ENCODE measurements at places on chromosomes 12 and 14.

DNA sequence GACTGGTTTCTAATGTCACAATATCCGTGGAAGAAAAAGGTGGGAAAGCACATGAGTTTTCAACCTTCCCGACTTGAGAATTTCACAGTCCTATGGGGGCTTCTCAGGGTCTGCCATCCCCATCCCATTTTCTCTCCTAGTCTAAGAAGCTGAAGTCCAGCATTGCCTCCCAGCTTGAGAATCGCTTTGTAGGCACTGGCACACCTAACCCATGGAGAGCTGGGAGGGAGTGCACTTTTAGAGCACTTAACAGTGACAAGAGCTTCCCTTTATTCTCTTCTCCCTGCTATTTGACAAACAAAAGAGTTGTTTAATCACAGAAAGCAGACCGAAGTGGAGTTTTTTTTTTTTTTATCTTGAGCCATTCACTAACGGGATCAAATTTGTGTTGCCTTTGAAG is 22.8 kb upstream of the SRRM4 start:
- DNase-seq: no peak

DNA sequence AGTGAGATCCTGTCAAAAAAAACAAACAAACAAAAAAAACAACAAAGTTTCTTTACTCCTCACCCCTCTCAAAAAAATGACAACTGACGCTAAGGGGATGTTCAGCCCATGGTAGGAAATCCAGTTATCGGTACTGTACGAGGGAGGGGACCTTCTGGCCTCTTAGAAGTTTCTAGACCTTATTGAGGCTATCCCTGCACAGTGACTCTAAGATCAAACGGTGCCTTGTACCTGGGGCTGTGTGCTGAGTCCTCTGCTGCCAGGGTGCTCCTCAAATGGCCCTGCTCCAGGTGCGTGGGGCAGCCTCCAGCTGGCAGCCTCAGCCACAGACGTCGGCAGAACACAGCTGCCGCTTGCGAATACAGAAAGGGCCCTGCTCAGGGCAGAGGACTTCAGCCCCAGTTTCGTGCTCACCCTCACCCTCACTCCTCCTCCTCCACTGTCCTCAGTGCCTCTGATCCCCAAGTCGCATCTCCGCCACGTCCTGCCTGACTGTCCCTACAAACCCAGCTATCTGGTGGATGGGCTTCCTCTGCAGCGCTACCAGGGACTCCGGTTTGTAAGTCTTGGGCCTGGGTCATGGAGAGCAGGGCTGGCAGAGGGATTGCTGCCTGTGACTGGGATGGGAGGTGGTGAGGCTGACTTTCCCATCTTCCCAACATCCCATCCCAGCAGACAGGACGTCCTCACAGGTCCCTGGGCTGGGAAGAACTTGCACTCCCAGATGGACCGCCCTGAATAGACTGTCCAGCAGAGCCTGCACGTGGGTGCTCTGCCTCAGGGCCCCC is 90.9 kb downstream of the B4GALNT3 start:
- no peak for DNase-seq

- DNase-seq: no peak
Measured at GRCh38 chr14:68442828-68443629, 349.8 kb downstream of the ZFP36L1 start.

- DNase-seq: no peak
Measured at GRCh38 chr12:111406474-111407376, 1.0 kb downstream of the SH2B3 start.

GRCh38 chr12:52971679-52972329 is 22.9 kb downstream of the KRT18 start:
- DNase-seq: no peak

- DNase-seq: no peak
Measured at GRCh38 chr12:26523708-26524150, 309.3 kb downstream of the ITPR2 start.

- DNase-seq: no peak
Measured at GRCh38 chr12:89194683-89195082, 157.6 kb downstream of the DUSP6 start.

DNA sequence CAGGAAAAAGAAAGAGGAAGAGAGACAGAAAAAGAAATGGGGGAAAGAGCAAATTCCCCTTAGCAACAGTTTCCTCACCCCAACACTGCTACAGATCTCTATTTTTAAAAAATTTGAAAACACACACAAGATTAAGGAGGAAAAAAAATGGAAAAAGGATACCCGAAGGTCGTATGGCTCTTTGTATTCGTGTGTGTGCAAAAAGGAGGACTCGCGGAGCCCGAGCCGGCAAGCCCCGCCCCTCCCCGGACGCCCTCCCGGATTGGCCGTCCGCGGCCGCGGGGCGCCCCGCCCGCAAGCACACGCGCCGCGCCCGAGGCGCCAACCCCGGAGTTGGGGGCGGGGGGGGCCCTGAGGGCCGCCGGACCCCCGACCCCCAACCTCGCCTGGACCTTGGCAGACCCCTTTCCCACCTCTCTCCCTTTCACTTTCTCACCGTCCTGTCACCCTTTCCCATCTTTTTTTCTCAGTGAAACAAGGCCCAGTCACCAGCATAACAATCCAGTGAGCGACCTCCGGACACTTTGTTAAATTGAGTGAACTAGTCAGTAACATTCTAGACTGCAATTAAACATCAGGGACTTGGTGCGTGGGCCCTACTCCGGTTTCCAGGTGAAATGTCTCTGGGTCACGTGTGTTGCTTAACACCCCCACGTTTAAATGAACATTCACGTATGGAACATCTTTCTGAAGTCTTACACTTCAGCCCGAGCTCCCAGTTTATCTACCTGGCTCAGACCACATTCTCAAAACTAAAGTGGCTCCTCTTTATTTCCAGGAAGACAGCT is at the start of gene C14orf93:
Gene C14orf93 (minus strand): TSS at position 205 of the 788 bp plus-strand sequence. CDS start 11,120 bp downstream, outside the sequence.
- peak; percentile 75 for DNase-seq

DNA sequence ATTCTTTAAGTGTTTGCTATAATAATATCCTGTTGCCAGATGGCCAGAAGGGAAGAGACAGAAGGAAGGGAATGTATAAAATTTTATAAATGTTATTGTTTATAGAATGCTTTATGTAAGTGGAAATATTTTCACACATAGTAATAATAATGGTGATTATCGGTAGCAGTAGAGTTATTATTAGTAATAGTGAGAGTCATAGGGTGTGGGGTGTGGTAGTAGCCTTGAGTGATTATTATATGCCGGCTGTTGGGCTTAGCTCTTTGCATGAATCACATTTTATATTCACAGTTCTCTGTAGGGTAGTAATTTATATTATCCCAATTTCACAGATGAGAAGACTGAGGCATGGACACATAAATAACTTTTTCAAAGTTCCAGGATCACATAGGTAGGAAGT is 391.4 kb downstream of the C12orf75 start:
- DNase-seq: no peak

DNA sequence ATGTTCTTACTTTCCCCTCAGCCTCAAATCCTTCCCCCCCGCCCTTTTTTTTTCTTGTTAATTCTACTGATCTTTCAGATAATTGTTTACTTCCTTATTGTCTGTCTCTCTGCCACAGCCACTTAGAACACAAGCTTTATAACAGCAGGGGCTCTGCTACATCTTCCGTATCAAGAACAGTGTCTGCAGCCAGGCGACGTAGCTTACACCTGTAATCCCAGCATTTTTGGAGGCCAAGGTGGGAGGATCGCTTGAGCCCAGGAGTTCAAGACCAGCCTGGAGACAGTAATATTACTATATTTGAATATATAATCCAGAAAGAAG is 5.4 kb downstream of the SOS2 start:
- DNase-seq: no peak

GRCh38 chr12:25957793-25958427 is 572 bp upstream of the RASSF8 start:
- no peak for DNase-seq

GRCh38 chr14:37051153-37051552 is 121.3 kb downstream of the SLC25A21 start:
- no peak for DNase-seq

DNA sequence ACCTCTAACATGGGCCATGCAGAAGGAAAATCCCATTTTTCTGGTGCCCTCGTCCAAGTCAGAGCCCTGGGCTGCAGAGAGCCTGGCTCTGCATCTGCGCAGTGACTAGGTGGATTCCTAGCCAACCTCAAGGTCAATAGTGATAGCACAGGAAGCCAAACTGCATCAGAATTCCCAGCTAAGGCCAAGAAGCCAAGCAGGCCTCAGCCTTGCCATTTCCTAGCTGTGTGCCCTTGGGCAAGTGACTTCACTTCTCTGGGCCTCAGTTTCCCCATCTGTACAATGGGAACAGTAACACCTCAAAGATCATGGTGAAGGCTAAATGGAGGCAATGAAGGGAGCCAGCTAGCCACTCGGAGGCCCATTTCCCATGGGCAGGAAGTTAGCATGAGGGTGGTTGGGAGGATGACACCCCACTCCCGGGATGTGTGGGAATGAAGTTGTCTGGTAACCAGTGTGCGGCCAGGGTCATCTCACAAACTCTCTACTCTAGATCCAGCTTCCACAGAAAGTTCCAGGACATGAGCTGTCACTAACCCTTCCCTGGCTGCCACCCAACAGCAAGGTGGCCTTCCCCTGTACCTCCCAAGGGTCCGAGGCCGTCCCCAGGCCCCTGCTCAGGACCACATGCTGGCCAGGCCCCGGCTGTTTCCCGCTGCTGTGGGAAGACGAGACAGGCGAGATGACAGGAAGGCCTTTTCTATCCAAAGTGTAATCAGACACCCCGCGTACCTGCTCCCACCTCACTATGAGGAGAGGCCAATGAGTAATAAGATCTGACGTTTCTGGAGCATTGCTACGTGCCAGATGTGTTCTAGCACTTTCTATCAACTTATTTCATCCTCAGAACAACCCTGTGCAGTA is 125.7 kb downstream of the SCARB1 start:
- DNase-seq: no peak

DNA sequence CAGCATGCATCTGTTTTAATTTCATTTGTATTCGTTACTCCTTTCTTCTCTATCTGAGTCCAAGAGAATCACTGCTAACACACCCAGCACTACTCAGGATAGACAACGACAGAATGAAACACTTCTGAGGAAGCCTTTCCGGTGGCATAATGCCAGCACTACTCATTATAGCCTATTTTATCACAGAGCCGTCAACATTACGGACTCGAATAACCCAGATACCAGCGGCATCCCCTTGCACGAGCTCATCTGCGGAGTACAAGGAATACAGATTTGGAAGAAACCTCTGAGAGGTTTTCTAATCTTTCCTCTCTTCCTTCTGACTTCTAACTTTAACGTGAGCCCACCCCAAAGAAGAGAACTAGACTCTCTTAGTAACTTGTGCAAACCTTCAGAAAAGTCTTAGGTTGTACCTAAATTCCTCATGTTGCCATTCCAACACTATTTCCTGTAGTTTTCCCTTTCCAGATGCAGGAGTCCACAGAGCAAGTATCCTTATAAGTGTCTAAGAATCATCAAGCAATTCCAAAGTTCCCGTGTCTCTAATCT is 248.1 kb downstream of the APAF1 start:
- no peak for DNase-seq

DNA sequence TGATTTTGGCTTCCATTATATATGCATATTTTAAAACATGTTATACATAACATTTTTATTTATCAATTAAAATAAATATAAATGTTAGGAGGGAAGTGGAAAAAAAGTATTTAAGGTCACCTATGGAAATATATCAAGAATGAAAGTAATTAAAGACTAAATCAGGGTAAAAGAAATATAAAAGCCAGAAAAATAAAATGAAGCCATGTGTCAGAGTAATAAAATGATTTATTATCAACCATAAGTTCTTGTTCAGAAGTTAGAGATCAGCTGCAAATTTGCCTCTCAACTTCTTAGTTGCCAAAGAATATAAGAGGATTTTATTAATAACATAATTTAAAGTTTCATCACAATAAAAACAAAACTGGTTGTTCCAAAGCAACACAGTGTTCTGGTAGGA is 121.9 kb downstream of the ANO6 start:
- no peak for DNase-seq

GRCh38 chr12:25376985-25377384 is 126.3 kb upstream of the KRAS start:
- DNase-seq: no peak

- no peak for DNase-seq
Measured at GRCh38 chr14:54088271-54088670, 131.6 kb upstream of the BMP4 start.

- DNase-seq: peak; percentile 14
Measured at GRCh38 chr12:119902084-119902509, 25.0 kb upstream of the CIT start.

DNA sequence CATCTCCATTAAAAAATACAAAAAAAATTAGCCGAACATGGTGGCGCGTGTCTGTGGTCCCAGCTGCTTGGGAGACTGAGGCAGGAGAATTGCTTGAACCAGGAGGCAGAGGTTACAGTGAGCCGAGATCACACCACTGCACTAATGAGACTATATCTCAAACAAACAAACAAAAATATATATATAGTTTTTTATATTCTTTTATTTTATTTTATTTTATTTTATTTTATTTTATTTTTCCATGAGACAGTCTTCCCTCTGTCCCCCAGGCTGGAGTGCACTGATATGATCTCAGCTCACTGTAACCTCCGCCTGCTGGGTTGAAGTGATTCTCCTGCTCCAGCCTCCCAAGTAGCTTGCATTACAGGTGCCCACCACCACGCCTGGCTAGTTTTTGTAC is 79.5 kb downstream of the IRF2BPL start:
- no peak for DNase-seq

- no peak for DNase-seq
Measured at GRCh38 chr14:74945261-74945851, 10.0 kb downstream of the PGF start.

DNA sequence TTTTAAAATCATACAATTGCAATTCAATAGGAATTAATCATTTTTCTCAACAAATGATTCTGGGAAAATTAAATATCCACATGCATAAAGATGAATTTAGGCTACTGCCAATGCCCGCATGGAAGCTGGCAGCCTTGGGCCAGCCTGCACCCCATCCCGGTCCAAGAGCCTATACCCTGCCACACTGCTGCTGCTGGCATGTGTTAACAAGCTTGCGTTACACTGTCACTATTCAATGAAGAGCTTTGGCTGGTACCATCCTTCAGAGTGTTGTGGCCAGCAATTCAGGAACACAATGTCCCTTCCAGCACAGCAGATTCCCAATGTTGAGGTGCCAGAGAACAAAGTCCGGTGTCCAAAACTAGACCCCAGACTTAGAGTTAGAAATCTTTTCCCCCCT is 13.6 kb upstream of the TAS2R14 start:
- no peak for DNase-seq

DNA sequence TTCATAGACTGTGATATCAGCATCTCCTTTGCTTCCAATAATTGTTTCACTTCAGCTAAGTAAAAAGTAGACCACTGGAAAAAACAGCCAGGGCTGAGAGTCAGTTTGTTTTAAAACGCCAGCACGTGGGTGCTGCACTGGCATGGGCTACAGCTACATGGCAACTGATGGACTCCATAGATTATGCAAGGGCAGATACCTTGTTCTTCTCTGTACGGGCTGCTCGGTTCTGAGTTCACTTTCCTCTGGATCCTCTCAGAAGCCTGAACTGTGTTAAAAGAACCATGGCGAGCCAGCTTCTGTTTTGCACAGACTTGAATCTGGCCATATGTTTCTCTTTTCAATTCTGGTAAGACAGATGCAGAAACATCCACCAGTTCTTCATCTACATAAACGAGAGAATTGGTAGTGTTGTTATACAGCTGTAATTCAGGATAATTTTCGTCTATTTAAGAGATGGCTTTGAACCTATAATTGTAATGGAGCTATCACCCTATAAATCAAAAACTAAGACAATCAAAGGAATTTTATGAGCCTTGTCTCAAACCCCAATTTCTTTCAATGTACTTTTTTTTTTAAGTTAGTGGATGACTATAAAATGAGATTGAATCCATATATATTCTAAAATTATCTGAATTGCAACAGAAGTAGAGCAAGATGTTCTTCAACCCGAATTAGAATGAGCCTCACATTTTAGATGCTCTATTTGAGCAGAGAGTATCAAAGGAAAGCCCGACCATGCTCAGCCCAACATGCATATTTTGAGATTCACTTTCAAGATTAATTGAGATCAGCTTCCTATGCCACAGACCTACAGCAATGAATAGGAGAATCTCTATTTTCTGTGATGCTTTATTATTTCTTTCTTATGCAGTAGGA is 31.5 kb downstream of the E2F7 start:
- no peak for DNase-seq
